Stimulated activated CD4-positive, alpha-beta T cell treated with anti-CD3 and anti-CD28 coated beads, Interleukin-15, amount 100 ng/mL, for 1 hour (primary cell): ENCODE measurements at places on chromosomes 12 and 14.

GRCh38 chr12:42213954-42214426 lies 24.1 kb downstream of the YAF2 start:
- no peak for DNase-seq

DNA sequence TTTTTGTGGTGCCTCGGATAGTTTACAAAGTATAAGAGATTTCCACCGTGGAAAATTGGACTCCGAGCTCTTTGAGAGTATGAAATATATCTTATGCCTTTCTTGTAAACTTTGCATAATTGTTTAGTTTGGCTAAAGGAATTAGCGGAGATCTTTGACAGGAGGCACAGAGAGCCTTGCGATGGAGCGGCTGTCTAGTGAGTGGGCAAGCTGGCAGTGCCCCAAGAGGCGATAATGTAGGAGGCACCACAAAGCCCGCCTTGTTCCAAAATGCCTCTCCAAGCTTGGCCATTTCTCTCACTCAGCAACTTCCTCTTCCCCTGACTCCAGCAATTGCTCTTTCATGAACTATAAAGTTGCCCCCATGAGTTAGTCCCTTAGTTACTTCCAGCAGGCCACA lies 270.1 kb upstream of the PRICKLE1 start:
- no peak for DNase-seq

- DNase-seq, result no peak
Observed at GRCh38 chr12:90954921-90955320, at the start of gene CCER1. Gene CCER1 (minus strand): TSS chr12:90955176. CDS start chr12:90954742, 434 bp downstream.

GRCh38 chr14:99529899-99530298 lies 48.7 kb downstream of the CCNK start:
- DNase-seq, result no peak

- no peak for DNase-seq
Observed at GRCh38 chr12:118304093-118304492, 68.6 kb downstream of the TAOK3 start.

DNA sequence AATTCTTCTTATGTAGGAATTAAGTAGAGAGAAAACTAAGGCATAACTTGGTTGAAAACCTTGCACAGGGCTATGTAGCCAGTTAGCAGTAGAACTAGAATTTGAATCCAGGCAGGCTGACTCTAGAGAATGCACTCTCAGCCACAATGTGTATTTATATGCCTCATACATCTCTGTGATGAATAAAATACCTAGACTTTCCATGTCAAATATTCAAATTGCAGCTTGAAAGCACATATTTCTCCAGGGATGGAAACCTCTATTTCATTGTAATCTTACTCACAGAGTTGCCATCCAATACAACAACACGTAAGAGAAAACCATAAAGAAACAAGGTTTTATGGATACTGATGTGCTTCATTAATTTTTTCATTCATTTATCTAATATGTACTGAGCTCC lies 256.0 kb upstream of the FLRT2 start:
- no peak for DNase-seq

DNA sequence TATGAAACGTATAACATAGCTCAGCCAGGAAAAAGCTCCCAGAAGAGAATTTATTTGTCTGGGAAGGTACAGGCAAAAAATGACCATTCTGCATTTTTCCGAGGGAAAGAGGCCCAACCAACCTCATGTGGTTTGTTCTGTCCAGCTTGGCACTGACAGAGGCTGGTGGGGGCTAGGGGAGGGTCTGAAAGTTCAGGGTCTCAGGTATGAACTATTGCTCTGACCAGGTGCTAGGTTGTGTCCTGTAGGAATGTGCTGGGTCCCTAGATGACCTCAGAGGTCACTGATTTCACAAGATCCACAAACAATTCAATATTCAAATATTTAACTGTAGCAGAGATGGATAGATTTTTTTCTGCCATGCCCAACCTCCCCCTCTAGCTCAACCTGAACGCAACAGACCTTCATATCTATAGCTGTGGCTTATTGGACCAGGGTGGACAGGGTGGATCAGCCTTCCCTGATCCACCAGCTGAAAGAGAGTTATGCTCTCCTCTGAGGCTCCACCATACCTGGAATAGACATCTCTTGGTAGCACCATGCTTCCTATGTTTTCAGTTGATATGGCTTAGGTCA lies 32.9 kb upstream of the IFT81 start:
- no peak for DNase-seq

DNA sequence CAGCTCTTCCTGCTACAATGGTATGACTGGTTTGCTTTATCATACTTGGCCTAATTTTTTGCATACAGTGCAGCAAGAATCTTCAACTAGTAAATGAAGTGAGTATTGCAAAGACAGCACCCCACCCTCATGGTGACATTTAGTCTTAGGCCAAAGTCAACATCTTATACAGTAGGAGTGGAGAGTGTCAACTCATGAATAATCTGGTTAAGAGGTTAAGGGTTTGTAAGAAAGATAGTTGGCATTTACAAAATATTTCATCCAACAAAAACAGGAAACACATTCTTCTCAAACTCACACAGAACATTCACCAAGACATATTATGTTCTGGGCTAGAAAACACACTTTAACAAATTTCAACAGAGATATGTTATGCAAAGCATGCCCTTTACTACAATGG lies 2.2 kb upstream of the OAS1 start:
- no peak for DNase-seq

DNA sequence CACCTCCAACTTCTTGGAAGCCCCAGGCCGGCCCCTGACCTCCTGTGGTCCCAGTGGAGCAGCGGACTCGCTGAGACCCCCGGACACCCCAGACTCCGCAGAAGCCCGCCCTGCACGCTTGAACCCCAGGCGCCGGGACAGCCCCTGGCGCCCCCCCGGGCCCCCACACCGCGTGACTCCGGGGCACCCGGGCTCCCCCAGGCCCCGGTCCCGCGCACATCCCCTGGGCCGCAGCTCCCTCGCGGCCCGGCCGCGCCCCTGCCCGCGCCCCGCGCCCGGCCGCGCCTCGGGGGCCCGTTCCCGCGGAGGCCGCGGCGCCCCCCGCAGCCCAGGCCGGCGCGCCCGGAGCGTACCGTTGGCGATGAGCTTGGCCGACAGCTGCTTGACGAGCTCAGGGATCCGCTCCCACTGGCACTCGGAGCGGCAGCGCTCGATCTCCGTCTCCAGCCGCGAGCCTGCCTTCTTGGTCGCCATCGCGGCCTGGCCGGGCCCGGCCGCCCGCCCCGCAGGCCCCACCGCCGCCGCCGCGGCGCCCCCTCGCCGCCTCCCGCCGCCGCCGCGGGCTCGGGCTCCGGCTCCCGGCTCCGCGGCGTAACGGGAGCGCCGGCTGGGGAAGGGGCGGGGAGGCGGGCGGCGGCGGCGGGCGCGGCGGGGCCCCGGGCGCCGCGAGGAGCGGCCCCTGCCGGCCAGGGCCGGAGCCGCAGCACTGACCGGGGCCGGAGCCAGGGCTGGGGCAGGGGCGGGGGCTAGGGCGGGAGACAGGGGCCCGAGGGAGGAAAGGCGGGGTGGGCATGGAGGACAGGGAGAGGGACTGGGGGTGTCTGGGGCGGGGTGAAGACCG lies at the start of gene TTC7B:
TTC7B (minus strand) TSS at position 609 of the 841 bp plus-strand sequence; CDS start at position 474, 135 bp downstream.
- DNase-seq, result no peak

DNA sequence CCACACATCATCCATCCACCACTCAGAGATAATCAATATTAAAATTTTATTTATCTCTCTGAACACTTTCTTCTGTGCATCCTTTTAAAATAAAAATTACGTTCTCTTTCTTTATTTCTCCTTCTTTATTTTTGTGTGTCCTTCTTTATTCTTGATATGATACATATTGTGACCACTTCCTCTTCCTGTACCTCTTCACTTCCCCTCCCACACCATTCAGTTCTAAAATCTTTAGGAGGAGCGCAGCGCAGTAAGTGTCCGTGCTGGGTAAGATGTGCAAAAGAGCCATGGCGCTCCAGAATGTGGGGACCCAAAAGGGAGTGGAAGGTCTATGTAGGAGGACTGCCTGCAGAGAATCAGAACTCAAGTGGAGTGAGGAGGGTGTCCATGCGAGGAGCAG lies 256.7 kb downstream of the ITPR2 start:
- DNase-seq, result no peak

- no peak for DNase-seq
Observed at GRCh38 chr12:124551268-124552144, 15.9 kb downstream of the NCOR2 start.

DNA sequence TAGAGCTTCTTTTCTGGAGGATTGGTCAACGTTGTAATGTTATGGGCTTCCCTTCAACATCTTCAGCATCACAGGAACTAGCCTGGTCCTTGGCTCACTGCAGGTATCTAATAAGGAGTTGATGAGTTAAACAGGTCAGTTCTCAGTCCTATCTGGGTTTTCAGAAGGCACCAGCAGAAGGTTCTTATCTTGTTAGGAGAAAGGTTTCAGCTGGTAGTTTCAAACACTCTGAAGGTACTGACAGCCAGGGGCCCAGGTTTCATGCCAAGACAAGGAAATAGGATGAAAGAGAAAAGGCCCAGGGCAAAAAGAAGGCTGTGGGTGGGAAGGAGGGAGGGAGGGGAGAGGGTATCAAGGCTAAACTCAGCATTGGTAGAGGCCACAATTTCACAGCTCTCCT lies 21.4 kb downstream of the TMEM229B start:
- no peak for DNase-seq

GRCh38 chr12:102913453-102914226 lies 3.4 kb downstream of the PAH start:
- DNase-seq, result no peak

DNA sequence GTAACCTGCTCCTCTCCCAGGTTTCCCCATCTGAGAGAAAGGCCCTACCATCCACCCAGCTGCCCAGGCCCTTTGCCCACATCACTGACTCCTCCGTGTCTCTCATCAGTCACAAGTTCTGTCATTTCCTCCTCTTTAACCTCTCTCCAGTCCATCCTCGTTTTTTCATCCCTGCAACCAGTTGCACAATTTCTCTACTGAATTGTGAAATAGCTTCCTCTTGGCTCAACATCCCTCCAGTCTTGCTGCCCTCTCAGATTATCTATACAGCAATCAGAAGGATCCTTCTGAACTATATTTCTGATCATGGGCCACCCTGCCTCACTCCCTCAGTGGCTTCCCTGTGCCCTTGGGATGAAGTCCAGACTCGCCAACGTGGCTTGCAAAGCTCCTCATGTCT lies 6.8 kb downstream of the FAM161B start:
- no peak for DNase-seq

DNA sequence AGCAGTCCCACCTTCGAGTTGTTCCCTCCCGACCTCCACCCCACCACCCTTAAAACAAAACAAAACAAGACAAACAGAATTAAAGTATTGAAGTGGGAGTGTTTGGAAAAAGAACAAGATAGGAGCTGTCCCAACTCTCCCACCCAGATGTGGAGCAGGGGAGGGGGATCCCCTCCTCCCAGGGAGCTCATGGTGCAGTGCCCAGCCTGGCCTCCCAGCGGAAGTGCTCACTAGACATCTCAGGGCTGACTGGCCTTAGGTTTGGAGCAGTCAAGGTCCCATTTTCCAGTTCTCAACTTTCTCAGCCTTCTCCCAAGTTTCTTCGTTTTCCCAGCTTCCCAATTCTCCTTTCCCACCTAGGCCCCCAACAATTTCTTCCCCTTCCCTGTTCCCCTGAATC lies 2.9 kb downstream of the SP7 start:
- no peak for DNase-seq

GRCh38 chr12:9379023-9379742 lies 171.0 kb upstream of the PZP start:
- no peak for DNase-seq

- DNase-seq, result no peak
Observed at GRCh38 chr12:6097411-6097810, 27.1 kb downstream of the VWF start.

DNA sequence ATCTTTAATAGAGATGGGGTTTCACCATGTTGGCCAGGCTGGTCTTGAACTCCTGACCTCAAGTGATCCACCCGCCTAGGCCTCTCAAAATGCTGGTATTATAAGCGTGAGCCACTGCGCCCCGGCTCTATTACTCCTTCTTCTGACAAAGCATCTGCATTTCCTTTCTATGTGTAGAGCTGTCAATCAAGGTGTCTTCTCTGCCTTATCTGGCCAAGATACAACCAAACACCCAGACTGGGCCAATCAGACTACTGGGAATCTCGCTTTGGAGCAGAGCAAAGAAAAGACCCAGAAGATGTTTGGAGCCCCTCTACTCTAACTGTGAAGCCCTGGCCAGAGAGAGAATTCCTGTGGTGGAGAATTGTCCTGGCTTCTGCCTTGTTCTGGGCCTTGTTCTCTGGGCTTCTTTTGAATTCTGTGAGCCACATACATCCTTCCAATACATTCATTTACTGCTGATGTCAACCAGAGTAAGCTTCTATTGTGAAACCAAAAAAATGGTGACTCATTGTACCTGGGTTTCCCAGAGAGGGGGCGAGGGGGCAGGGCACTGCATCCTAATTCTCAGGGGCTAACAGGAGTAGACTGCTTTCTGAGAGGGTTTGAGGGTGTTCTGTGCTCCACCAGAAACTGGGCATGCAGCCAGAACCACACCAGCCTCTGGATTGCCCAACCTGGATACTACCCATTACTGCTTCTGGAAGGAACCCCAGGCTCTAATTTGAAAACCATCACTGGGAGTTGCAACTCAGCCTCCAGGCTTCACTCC lies 18.8 kb upstream of the FLVCR2 start:
- no peak for DNase-seq

GRCh38 chr14:81172353-81172752 lies 48.4 kb downstream of the GTF2A1 start:
- no peak for DNase-seq

DNA sequence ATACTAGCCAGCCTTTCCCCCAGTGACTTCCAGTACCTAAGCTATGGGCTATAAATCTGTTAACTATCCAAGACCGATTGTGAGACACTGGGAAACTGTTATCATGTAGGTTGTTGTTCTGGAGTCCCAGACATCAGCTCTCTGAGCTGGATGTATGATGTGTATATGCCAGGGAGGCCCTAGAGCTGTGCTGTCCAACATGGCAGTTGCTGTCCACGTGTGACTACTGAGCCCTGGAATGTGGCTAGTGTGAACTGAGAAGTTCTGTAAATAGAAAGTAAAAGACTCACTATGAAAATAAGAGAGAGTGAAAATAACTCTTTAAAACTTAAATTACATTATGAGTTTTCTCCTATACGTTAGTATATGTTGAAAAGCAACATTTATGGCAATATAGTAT lies 755.8 kb upstream of the FBXO33 start:
- no peak for DNase-seq

DNA sequence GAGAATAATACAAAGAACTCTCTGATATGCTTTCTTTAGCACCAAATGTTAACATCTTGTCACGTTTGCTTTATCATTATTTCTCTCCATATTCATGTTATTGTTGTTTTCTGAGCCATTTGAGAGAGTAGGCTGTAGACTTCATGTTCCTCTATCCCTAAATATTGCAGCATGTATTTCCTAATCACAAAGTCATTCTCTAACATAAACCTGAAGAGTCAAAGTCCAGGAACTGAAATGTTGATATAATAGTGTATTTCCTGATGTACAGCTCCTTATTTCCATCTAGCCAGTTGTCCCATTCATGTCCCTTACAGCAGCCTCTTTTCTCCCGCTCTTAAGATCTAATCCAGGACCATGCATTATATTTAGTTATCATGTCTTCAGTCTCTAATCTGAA lies 72.8 kb downstream of the SPATS2 start:
- DNase-seq, result no peak

- no peak for DNase-seq
Observed at GRCh38 chr14:30193845-30194501, 266.3 kb upstream of the PRKD1 start.

- DNase-seq, result no peak
Observed at GRCh38 chr12:31008241-31008761, 65.4 kb upstream of the DDX11 start.
